Natural killer cell (primary cell): ENCODE measurements at places on chromosomes 2 and 18.

DNA sequence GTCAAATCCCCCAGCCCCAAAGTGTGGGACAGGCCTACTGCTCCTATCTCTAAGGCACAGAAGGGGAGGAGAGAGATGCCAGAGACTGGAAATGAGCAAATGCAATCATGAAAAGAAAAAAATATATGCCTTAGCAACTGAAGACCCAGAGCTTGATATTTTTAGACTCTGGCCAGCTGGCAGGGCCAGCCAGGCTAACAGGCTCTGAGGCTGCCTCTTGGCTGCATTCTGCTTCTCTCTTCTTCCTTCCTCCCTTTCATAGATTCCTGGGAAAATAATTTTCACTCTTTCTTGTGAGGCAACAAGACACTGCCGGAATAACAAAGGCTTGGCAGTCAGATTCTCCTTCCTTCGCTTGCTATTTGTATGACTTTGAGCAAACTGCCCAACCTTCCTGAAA lies 209.1 kb downstream of the RAD51AP2 start:
- DNase-seq = no peak

DNA sequence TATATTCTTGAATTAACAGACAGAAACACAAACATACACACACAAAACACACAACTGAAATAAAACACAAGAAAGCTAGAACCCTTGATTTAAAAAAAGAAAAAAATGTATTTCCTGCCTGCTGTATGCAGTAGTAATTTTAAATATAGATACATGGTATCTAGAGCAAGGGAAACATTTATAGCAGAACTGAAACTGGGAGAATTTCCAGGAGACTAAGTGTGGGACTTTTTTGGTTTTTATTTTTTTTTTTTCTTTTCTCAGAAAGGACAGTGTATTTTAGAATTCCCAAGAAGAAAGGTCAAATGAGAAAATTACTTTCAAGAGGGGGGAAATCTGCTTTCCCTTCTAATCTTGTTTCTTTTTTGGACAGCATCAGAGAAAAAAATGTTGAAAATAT lies 558.9 kb upstream of the PKDCC start:
- DNase-seq = no peak

GRCh38 chr2:119668546-119668945 lies 10.5 kb upstream of the TMEM177 start:
- no peak for DNase-seq

DNA sequence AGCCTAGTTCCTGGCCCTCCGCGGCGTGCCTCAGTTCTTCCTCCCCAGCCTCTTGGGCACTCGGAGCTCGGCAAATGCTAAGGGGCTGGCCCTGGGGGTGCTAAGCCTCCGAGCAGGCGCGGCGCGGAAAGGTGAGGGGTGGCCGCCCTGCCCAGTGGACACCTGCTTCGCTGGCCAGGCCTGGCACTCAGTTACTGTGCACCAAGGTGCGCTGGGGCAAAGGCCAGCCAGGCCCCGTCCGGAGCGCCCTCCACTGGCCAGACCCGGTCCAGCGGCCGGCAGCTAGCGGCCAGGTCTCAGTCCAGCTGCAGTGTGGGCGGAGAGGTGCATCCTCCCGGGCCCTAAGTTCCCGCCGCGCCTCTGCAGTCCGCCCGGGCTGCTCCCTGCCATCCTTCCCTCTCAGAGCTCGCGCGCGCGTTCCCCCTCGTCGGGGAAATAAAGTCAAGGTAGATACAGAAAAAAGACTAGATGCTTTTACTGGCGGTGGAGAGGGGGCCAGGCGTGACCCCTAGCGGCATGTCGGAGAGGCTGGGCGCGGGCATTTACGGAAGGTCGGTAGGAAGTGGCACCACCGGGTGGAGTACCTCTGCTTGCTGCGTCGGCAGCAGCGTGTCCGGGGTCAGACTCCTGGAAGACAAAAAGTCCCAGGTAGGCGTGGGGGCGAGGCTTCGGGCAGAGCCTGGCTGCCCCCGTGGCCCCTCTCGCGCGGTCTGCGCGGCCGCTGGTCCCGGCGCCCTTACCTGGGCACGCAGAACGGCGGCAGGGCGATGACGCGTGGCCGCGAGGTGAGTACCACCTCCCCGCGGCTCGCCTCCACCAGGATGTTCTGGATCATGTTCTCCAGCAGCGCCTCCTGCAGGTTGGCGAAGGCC lies 9.4 kb upstream of the CRYBA2 start:
- DNase-seq = no peak

DNA sequence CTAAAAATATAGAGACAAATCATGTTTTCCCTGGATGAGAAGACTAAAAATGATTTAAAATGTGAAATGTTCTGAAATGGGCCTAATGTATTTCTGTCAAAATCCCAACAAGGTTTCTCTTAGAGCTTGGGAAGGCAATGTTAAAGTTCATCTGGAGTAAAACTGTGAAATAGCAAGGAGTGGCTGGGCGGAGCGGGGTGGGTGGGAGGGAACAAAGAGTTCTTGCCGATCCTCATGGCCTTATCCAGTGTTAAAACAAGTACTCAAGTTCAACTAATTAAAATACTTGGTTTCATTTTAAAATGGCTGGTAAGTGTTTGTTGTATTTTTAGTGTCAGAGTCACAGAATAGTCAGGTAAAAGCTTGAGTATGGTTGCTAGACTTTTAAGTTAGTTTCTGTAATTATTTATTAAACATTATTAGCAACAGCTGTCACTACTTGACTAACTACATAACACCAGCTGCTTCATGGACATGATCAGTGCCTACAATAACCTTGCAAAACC lies 87.3 kb downstream of the RTN4 start:
- DNase-seq = no peak

DNA sequence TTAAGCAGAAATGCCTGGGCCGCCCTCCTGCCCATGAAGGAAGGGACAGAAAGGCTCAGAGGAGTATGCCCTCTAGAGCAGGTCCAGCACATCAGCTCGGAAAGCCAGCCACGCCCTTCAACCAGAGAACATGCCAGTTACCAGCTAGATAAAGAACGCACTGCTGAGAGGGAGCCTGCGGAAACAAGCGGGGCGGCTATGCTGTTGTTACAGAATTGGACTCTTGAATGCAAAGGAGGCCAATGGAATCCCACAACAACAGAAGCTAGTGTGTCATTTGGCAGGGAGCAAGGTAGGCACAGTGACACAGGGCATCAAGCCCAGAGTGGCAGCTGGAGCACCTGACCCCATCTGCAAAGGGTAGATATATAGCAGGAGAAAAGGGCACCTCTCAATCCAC lies 242.9 kb upstream of the ID2 start:
- no peak for DNase-seq

DNA sequence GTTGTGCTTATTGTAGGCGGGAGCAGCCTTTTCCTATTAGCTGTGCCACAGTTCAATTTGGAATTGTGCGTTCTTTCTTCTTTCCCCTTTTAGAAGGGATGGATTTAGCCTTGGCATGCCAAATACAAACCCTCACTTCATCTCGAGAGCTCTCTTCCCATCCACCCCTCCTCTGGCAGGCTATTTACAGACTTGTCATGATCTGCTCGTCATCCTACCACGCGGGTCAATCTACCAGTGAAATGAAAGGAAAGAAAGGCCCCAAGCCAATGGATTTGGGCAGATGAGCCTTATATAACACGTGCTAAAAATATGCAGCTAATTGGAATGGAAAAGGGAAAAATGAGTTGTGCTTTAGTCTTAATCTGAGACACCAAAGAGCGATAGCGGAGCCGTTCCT lies 277.5 kb downstream of the PRKCE start:
- no peak for DNase-seq

DNA sequence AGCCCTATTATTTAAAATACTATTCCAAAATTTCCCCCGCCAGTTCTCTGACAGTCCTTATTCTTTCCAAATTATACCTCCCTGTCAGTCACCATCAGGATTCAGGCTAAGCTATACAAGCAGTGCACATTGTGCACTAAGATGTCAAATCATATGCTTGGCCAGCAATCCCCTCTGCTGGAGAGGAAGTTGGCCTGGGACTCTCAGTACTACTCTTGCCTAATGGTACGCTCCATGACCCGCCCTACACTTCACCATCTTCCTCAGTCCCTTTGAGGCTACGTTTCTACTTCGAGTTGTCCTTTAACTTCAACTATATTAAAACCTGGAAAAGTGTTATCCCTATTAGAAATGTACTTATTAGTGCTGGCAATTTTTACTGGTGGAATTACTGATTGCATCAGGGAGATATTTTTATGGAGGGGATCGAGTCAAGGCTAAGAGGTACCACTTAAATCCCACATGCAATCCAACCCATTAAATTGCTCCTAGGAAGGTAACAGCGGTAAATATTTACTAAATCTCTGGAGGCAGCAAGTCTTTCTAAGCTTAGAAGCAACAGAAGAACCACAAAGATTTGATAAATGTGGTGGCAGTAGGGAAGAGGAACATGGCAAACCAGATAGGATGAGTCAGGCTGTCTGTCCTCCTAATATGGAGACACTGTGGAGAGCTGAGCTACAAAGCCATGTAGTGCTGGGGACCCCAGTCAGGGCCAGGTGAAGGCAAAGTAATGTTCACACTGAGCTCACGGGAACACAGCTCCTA lies 2.7 kb downstream of the USP40 start:
- DNase-seq = no peak
